ENCODE measurements at places on chromosomes 12 and 14.

DNA sequence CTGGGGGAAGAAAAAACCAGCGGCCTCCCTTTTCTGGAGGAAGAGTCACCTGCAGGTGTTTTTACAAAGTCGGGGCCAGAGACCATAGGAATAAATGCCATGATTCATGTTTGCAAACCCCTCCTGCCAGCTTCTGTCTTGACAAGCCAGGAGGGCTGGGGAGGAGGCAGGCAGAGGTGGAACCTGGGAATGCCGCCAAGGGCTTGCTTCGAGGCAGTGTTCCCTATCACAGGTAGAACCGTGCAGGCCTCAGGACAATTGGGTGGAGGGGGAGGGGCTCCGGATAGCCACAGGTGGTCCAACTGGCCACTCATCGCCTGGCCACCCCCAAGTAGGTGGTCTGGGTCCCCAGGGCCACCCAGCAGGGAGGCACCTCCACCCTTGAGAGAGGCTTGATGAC is 14.2 kb upstream of the DLK1 start:
- DNase-seq: no peak

- DNase-seq: no peak
Observed at GRCh38 chr12:26401874-26402273, 206.5 kb downstream of the SSPN start.

GRCh38 chr14:101980700-101981099 is 16.3 kb downstream of the DYNC1H1 start:
- DNase-seq: no peak

- DNase-seq: no peak
Observed at GRCh38 chr12:55720894-55721444, 776 bp downstream of the RDH5 start.

DNA sequence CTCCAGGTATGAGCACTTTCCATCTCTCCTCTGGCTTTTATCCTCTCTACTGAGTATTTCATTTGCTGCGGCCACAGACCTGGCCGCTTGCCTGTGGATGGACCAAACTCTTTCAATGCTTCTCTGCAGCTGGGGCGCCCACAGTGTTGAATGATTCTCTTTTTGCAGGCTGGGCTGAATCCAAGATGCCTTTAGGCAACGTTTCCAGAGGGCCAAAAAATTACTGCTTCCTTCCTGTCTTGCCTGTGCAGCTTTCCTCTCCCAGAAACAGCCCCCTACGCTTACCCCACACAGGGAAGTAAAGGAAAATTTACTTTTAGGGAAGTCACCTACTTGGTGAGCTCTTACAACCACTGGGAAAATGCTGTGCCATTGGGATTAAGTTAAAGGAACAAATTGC is 55.6 kb upstream of the JDP2 start:
- DNase-seq: no peak

GRCh38 chr12:28242496-28243309 is 52.4 kb downstream of the CCDC91 start:
- DNase-seq: no peak

DNA sequence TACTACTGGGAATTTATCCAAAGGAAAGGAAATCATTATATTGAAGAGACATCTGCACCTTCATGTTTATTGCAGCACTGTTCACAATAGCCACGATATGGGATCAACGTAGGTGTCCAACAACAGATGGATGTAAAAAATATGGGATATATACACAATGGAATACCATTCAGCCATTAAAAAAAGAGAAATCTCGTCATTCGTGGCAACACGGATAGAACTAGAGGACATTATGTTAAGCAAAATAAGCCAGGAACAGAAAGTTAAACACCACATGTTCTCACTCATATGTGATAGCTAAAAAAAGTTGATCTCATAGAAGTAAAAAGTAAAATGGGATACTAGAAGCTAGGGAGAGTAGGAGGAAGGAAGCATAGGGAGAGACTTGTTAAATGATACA is 82.9 kb upstream of the CLMN start:
- no peak for DNase-seq

DNA sequence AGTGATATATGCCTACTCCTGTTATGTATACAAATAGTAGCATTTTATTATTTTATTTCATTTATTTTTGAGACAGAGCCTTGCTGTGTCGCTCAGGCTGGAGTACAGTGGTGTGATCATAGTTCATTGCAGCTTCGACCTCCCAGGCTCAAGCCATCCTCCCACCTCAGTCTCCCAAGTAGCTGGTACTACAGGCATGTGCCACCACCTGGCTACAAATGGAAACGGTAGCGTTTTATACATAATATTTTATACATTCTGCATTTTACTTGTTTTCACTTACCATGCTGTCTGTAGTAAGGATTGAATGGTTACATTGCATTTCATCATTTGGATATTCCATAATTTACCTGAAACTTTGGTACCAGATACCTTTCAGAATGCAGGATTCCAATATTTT is 14.1 kb downstream of the C1R start:
- no peak for DNase-seq

DNA sequence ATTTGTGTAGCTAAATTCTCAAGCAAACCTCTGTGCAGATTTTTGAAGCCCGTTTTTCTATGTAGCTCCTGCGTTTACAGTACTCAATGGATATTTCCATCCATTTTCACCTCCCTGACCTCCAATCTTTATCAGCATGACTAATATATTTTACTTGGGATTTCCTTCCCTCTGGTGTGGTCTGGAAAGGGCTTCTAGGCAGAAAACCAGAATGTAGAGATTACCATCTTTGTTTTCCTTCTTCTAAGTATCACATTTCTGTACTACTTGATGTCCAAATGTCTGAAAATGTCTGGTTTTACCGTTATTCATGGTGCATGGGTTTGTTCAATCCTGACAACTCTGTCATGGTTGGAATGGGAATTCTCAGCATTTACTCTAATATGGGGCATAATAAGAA is 907.6 kb upstream of the FLRT2 start:
- DNase-seq: no peak

- DNase-seq: no peak
Observed at GRCh38 chr12:52828591-52829021, 5.5 kb downstream of the KRT79 start.

DNA sequence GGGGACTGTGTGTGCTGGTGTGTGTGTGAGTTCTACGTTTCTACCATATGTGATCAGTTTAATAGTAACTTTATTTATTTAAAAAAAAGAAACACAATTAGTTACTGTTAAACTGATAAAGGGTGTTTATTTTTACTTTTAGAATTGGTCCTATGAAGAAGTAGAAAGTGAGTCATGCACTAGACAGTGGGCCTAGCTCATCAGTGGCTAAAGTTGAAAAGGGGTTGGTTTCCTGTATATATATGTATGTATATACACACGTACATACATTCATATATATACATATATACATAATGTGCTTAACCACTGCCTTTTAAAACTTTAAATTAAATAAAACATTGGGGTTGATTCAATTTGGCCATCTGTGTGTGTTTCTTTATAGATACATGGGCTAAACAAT is 68.8 kb upstream of the TMEM263 start:
- DNase-seq: no peak

- DNase-seq: no peak
Observed at GRCh38 chr12:88638388-88638787, 58.1 kb upstream of the KITLG start.

DNA sequence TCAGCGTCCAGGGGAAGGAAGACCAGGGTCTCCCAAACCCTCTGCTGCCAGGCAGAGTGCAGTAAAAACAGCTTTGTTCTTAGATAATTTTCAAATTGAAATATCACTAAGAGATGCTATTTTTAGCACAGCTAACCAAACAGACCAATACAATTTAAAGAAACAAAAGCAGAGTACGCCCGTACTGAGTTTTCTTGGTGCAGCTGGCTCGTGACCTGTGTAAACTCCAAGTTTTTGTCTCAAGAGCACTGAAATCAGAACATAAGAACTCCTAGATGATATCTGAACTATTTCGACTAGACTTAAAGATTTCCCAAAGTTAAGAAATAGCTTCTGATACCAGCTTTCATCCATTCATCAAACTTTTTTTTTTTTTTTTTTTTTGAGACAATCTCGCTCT is 10.3 kb downstream of the ARF3 start:
- no peak for DNase-seq

GRCh38 chr12:104546575-104546974 is 89.8 kb downstream of the CHST11 start:
- DNase-seq: no peak

DNA sequence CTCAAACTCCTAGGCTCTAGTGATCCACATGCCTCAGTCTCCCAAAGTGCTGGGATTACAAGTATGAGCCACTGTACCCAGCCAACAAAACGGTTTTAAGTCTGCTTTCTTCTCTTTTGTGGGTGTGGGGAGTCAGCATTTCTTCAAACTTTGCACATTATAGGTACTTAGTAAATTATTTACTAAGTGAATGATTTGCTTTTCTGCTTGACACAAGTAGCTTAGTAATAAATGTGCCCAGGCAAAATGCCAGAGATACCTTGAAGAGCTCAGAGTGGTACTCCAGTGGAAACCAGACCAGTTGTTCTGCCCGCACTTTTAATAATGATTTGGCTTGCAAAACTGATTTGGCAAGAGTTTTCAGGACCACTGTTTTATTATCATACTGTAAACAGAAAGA is 15.0 kb downstream of the DEPDC4 start:
- DNase-seq: no peak

GRCh38 chr14:52413729-52414408 is 99.8 kb downstream of the PTGER2 start:
- no peak for DNase-seq

DNA sequence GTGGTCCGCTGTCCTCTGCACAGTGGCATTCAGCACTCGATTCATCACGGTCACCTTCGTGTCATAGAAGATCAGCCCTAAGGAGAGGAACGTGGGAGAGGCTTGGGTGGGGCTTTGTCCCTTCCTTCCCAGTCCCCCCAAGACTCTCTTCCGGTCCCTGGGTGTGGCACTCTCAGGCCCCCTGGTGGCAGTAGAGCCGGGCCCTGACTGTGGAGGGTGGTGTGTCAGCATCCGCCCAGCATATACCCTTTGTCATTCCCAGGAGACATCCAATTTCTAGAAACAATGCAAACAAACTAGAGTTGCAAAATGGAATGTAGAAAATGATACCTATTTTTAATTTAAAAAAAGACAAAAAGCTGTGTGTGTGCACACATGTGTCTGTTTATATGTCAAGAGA is 45.0 kb downstream of the TRAFD1 start:
- DNase-seq: no peak

DNA sequence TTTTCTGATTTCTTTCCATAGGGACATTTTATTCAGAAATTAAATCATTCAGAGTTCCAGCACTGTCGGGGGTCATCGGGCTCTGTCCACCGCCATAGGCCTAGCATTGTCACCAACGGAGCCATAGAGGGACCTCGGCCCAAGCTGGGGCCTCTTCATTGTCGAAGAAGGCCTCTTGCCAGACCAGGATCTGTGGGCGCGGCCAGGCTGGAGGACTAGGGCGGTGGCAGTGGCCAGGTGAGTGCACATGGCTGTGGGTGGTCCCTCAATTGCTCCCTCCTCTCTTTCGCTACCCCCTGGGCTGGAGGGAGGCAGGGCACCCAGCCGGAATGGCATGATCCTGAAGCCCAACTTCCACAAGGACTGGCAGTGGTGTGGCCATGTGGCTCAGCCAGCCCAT is 10.6 kb upstream of the SPSB2 start:
- no peak for DNase-seq

GRCh38 chr12:95733141-95733825 is 57.3 kb downstream of the NTN4 start:
- no peak for DNase-seq

DNA sequence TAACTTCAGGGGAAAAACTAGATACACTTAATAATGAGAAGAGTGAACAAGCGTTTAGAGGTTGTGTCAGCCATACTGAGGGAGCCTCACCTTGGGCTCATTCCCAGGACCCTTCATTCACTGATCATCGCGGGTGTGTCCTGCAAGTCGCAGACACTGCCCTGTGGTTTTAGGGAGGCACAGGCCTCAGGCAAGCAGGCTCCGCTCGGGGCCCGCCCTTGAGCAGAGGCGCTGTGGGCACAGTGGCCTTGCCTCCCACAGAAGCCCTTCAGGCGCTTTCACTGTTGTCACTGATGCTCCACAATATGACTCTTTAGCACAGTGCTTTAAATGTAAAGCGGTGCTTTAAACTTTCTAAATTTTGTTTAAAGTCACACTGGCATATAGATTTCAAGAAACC is 67.4 kb downstream of the DDX51 start:
- no peak for DNase-seq

DNA sequence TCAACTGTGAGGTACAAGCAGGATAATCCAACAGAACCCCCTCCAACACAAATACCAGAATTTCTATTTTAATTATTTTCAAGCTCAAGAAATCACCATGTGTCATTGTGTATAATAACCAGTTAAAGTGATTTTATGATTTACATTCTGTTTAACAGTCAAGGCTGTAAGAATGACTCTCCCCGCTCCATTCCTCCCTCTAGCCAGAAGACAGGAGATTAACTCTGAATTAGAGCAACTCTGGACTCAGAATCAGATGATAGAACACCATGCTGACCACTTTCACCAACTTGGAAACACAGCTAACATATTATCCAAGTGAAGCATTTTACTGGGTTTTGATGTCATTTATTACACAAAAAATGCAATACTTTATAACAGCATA is 71.9 kb downstream of the ATP2B1 start:
- DNase-seq: no peak

DNA sequence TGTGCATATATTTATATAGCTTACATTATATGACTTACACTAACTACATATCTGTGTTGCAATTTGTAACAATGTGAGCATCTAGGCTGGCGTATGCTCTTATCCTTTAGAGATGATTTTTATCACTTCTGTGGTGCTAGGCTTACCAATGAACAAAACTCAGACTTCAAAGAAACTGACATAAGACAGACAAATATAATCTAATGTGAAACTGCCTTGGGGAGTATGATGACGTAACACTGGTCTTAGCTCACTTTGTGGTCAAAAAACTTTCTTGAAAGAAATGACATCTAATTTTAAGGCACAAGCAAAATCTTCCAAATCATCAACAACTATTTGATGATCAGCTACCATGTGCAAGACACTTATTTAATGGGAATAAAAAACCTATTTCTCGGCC is 50.0 kb downstream of the SOX5 start:
- DNase-seq: no peak

GRCh38 chr12:75666939-75667334 is 155.5 kb upstream of the KRR1 start:
- no peak for DNase-seq

GRCh38 chr12:40963751-40964150 is 224.4 kb upstream of the PDZRN4 start:
- no peak for DNase-seq

- no peak for DNase-seq
Observed at GRCh38 chr12:110307372-110307771, 26.3 kb downstream of the ATP2A2 start.

Measured in GM12864 (cell line).